ENCODE measurements at places on chromosomes 3 and 15. TPM values are rescaled to one million over a fixed set of nuclear protein-coding genes. Genes with fewer than 3 reads are reported as not detected.

Gene RASGRF1
- 105 TPM for total RNA-seq

Gene PAK6
- total RNA-seq: 5.7 TPM

Gene GMNC
- not detected for total RNA-seq

Gene CAND2
- 7.8 TPM for total RNA-seq

Gene PLSCR2
- not detected for total RNA-seq

Gene SENP7
- 20.0 TPM for total RNA-seq

Gene PLA2G4D
- not detected for total RNA-seq

Gene GOLGA8G
- total RNA-seq: not detected

Gene DOCK3
- total RNA-seq: 2.7 TPM

All from upper lobe of right lung (tissue), 1 donor.